ENCODE measurements at places on chromosomes 12 and 14.

DNA sequence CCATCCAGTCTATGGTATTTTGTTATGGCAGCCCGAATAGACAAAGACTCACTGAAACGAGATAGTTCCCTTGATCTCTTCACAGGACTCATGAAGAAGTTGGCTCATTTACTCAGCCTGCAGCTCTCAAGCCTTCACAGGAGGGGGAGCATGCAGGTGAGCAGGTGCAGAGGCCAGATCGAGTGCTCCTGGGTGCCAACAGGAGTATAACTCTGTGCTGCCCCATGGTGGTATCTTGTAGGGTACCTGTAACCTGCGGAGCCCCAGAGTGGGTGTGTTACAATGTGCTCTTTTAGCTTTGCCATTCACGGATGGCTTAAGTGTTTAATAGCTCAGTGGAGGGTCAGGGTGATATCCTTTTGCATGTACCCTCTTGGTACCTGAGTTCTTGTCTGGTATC lies 159.5 kb downstream of the METTL25 start:
- no peak for DNase-seq

- no peak for DNase-seq
Measured at GRCh38 chr12:49496417-49497360, 42.1 kb upstream of the KCNH3 start.

- no peak for DNase-seq
Measured at GRCh38 chr14:79056879-79057278, 886.7 kb downstream of the NRXN3 start.

DNA sequence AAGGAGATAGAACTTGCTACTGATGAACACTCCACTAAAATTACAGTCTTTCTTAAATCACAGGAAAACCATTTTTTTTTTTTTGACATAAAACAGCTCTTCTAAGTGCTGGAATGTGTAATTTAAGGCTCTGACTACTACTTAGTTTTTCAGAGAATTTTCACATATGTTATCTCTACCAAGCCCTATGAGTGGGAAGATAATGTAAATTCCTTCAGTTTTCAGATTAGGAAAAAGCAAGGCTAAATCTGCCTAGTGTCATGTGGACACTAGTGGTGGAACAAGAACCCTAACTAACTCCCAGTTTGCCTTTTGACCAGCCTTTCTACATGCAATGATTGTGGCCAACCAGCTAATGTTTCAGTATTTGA lies 37.3 kb upstream of the CSRP2 start:
- DNase-seq, result no peak

- DNase-seq, result peak; percentile 18
Measured at GRCh38 chr12:95014554-95014953, 11.1 kb upstream of the NDUFA12 start.

DNA sequence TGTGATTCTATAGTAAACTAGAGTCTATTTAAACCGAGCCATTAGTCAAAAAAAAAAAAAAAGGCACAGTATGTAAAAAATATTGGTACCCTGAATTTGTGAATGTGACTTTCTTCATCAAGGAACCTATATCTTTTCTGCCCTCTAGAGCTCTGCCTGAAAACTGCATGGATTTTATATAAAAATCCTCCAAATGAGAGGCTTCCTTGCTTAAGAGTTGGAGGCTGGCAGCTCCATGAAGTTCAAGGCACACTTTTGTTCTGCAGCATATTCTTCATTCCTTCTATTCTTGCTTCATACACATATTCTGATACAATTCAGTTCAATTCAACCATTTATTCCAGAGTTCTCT lies 23.1 kb upstream of the NKX2-8 start:
- DNase-seq, result no peak

DNA sequence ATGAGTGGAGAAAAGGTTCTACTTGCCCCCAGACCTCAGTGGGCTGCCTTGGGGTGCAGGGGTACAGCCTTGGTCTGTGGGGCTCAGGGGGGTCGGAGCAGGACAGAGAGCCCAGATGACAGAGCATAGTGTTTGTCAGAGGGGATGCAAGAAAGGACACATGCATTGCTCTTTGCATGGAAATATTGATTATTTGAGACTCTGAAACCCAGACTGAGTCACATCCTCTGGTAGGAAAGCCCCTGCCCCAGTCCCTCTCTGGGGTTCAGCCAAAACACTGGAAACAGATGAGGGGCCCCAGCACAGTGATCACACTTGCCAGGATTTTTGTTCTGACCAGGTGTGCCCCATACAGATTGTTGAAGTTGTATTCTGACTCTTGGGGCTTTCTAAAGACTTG lies 1094.4 kb downstream of the BCL11B start:
- DNase-seq, result no peak

DNA sequence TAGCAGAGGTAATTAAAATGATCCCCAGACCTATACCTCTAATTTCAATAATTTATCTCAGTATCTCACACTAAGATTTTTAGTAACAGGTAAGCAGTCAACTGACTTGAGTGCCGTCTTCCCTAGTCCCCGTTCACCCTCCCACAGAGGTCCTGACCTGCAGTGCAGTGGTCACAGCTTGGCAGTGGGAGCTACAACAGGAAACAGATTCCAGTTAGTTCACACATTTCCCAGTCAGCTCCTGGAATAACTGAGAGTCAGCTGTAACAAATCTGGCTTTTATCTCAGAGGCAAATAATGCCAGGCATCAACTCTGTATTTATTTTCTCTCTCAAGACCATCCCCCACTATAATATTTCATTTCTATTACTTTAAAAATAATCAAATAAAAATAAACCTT lies 308.2 kb downstream of the ATP23 start:
- no peak for DNase-seq

- no peak for DNase-seq
Measured at GRCh38 chr12:56358836-56359532, 923 bp downstream of the STAT2 start.

DNA sequence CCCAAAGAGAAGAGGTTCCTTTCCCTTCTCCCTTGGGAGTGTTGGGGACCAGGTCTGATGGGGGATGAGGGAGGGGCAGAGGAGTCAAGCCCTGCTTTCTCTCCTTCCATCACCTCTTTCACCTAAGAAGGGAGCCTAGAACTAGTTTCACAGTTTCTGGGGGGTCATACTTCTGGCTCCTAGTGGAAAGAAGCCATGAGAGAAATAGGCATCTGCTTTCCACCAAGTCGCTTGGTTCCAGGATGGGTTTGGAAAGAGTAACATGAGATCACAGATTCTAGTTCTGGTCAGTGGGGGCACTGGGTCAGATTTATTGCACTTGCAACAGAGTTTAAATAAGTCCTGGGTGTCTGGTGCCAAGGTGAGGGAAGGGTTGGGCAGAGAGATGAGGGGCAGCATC lies 10.5 kb upstream of the ZNF385A start:
- no peak for DNase-seq

GRCh38 chr12:130127532-130127911 lies 34.7 kb upstream of the FZD10 start:
- DNase-seq, result no peak

DNA sequence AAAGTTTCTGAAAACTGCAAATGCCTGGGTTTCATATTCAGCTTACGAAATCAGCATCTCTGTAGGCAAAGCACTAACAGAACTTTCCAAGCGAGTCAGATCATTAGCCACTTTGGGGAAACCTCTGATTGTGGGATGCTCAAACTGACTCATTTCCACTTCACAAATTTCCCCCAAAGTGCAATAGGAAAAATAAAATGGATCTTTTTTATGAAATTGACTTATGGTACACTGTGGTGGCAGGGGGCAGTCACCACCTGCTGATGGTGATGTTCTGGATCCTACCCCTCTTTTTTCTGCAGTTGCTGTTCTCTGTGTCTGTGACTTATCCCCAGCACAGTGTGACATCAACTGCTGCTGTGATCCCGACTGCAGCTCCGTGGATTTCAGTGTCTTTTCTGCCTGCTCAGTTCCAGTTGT lies 5.6 kb downstream of the TCTN1 start:
- DNase-seq, result no peak

GRCh38 chr14:104252256-104253215 lies 114.1 kb downstream of the KIF26A start:
- no peak for DNase-seq

- DNase-seq, result no peak
Measured at GRCh38 chr14:42535397-42535796, 928.7 kb downstream of the LRFN5 start.

GRCh38 chr12:111556676-111557075 lies 42.4 kb downstream of the ATXN2 start:
- DNase-seq, result no peak

- DNase-seq, result no peak
Measured at GRCh38 chr12:95440401-95440800, 33.6 kb upstream of the METAP2 start.

GRCh38 chr14:104887623-104888488 lies 22.8 kb downstream of the CEP170B start:
- peak; percentile 8 for DNase-seq

GRCh38 chr12:48280572-48280971 lies 70.1 kb downstream of the ZNF641 start:
- no peak for DNase-seq

DNA sequence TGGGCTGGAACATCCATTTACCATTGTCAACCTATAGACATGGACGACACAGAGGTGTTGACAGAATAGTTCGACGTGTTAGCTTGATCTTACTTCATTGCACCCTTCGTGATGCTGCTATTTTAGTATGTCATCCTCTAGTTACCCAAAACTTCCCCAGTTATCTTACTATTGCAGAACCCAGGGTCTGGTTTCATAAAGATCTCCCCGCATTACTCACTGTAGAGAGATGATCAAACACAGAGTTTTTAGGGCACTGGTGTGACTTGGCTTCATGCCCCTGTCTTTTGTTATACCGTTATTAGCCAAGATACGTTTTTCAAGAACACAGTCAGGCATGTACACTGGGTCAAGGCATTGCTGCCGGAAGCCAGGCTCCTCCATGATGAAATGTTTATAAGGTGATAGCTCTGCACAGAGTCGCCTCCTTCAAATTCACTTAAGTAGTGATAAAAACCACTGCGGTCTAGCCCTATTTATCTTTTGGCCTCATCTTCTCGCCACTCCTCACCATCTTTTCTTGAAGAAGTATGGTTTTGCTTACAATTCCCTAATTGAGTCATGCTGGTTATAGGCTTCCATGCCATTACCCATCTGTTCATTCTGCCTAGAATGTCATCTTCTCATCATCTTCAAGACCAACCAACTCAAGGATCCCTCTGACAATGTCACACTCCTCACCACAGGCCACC lies 1127.9 kb downstream of the VRK1 start:
- no peak for DNase-seq

GRCh38 chr12:14572401-14572800 lies 4.7 kb upstream of the PLBD1 start:
- DNase-seq, result no peak

- no peak for DNase-seq
Measured at GRCh38 chr12:103834942-103835341, 6.1 kb downstream of the NT5DC3 start.

GRCh38 chr14:99250636-99251208 lies 21.3 kb downstream of the BCL11B start:
- no peak for DNase-seq

GRCh38 chr12:54970741-54971140 lies 13.8 kb downstream of the TESPA1 start:
- DNase-seq, result no peak

DNA sequence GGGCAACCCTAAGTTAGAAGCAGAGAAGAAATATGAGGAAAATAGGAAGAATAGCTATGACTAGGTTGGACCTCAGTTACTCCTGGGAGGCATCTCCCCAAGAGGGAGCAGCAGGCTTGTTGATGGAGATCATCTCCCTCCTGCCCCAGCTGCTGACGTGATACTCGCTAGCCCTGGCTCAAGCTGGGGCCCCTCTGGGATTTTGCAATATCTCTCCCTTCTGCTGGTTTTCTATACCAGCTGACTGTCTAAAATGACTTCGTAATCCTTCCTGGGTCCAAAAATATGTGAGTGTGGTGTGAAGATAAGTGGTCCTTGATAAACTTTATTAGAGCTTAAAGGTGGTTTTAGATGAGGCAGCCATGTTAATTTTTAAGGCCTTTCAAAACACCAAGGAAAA lies 4.5 kb upstream of the HECTD4 start:
- DNase-seq, result no peak

GRCh38 chr12:94812345-94812744 lies 162.0 kb upstream of the TMCC3 start:
- no peak for DNase-seq

- no peak for DNase-seq
Measured at GRCh38 chr12:79549531-79550271, 141.1 kb downstream of the PAWR start.

DNA sequence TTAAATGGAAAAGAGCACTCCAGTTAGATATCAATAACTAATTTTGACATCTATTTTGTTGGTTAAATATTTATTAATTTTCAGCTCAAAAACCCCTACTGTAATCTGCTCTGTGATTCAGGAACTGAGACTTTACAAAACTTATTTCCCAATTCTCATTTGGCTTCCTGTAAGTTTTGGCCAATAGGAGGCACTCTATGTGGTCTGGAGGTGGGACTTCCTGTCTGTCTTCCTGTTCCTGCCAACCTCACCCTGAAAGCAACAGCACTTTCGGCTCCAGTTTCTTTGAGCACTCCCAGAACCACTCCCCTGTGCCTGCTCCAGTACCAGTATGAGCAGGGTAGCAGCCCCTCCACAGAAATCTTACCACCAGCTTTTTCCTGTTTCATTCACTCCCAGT lies 1027.0 kb downstream of the VRK1 start:
- no peak for DNase-seq

DNA sequence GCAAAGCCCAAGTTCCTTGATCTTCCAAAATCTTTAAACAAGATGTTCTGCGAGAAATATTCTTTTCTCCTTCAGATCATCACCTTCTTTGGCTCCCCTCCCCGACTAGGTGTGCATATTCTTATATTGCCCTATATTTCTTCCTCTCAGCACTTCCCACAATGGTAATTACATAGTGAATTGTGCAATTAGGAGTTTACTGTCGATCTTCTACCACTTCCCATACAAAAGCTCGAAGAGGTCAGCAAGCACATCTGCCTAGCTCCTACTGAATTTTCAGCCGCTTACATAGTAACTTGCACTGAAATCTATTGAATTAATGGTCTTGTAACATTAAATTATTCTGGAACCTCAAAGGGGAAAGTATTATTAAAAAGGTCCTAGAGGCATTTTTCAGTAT lies 16.7 kb downstream of the OSBPL8 start:
- DNase-seq, result no peak

DNA sequence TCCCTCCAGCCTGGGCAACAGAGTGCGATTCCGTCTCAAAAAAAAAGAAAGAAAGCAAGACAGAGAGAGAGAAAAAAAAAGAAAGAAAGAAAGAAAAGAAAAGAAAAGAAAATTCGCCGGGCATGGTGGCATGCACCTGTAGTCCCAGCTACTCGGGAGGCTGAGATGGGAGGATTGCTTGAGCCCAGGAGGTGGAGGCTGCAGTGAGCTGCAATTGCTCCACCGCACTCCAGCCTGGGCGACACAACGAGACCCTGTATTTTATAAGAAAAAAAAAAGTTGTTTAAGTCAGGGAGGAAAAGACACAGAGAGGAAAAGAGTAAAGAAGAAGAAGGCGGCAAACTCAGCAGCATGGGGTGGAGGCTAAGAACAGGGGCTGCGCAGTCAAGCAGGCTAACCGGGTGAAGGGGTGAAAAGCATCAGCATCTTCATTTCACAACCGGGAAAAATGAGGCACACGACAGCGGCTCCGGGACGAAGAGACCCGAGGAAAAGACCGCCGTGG lies 557 bp upstream of the FICD start:
- DNase-seq, result no peak

All from iPS-NIHi11 (cell line).